Stimulated activated CD8-positive, alpha-beta memory T cell treated with anti-CD3 and anti-CD28 coated beads, Interleukin-12 subunit alpha, Interleukin-12 subunit beta, amount 100 ng/mL, for 4 hours (primary cell): ENCODE measurements at places on chromosomes 1 and 21.
A peak's percentile ranks its signal among the peaks of the same experiment; 100 is the strongest.

- no peak for DNase-seq
Observed at GRCh38 chr21:41228958-41229357, 61.0 kb downstream of the BACE2 start.

- DNase-seq = peak; percentile 13
Observed at GRCh38 chr1:8816831-8817411, 519 bp downstream of the RERE start.

- DNase-seq = peak; percentile 3
Observed at GRCh38 chr1:246971090-246971721, 36.7 kb downstream of the ZNF695 start.

DNA sequence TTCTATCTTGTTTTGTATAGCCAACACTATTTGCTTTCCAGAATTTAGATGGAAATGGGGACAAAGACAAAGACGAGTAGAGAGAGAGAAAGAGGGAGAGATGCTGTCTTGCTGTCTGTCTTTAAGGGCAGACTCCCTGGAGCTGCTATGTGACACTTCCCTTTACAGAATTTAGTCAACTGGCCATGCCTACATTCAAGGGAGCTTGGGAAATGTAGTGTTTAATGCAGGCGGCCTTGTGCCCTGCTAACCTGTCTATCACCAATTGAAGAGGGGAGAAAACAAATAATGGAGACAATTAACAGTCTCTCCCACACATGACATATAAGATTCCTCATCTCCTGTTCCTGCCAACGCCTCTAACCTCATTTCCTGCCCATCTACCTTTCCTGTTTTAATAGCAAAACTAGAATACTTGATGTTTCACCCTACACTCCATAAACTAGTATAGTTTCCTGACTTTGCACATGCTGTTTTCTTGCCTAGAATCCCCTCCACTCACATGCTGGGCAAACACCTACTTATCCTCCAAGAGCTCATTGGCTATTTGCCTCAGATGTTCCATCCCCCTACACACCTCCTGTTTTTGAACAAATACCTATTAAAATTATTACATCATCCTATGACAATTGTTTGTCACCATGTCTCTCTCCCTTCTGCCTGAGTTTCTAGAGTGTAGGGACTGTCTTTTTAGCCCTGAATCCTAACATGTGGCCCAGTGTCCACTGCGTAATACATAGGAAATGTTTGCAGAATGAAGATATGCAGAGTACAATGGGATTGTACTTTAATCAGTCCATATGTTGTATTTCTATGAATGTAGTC is 117.2 kb downstream of the SLC25A24 start:
- no peak for DNase-seq

GRCh38 chr1:200139661-200140250 is 112.2 kb downstream of the NR5A2 start:
- no peak for DNase-seq

- DNase-seq = no peak
Observed at GRCh38 chr1:235923466-235924021, 56.8 kb upstream of the LYST start.

GRCh38 chr21:37425001-37425400 is 58.4 kb downstream of the DYRK1A start:
- DNase-seq = no peak

DNA sequence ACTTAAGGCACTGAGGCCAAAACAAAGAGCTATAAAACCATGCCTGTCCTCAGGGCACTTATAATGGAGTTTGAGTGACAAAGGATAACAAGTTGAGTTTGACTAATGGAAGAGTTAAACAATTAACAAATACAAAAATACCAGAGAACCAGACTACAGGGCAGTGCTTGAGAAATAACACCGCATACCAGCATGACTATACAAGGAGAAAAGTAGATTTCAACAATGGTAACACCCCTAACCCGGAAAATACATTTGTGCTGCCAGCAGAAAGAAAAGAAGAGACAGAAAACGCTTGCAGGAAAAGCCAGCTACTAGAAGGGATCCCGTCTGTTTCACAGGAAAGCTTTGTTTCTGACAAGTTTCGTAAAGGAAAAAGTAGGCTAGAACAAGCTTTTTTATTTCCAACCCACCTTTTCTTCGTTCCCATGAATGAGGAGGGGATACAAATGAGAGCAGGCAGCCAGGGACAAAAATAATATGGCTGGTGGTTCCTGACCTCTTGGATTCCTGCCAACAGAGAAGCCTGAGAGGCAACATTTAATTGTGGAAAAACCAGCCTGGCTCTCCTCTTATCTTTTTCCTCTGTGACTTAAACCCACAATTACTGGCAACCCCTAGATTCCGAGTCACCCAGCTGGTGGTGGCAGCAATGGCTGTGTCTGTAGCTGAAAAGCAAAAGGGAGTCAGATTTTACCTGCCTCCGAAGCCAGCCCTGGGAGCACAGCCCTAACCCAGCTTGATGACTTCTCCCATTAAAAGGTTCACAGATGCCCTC is 56.5 kb downstream of the WLS start:
- no peak for DNase-seq

DNA sequence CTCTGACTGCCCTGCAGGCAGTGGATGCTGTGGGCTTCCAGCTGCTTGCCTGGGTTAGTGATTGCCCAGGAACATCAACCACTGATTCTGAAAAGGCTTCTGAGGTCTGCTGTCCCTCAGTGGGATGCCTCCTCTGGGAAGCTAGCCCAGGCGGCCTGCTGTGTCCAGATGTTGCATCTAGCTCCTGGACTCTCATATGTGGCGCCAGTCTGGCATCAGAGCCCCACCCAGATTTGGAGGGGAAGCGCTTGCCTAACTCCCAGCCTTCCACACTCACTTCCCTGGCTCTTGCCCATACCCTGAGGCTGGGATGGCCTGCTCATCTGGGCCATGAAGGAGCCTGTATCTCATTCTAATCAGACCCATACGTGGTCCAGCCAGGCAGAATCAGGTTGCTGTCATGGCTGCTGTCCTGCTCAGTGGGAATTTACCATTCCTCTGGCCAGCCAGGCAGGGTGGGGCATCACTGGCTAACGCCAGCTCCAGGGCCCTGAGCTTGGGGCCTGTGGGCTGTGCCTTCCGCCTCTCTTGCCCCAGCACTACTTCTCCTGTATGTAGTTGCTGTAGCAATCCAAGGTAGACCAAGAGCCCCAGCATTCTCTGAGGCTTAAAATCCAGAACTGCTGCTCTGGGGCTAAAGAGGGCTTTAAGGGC is 4.1 kb downstream of the CSF1 start:
- no peak for DNase-seq

- DNase-seq = peak; percentile 32
Observed at GRCh38 chr1:2554621-2555387, 1.4 kb upstream of the TNFRSF14 start.

- no peak for DNase-seq
Observed at GRCh38 chr1:44798481-44799365, 1.5 kb upstream of the PLK3 start.

- no peak for DNase-seq
Observed at GRCh38 chr1:75632350-75632949, 21.5 kb upstream of the SLC44A5 start.

- no peak for DNase-seq
Observed at GRCh38 chr1:150536836-150537731, 12.1 kb upstream of the ADAMTSL4 start.

DNA sequence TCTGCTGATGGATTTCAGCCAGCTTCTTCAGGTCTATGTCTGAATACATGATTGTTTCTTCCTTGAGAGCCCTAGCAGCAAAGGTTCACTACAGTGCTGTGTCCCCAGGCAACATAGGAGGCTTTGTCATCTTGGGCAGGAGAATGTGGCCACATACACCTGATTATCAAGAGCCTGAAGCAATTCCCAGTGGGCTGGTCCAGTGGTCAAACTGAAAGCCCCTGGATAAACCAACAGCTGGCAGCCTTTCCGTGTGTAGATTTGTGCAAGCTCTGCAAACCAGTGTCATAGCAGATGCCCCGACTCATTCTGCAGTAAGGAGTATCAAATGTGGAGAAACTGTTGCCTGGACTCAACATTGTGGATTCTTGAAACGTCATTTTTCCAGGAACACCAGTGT is 2.3 kb upstream of the GIPC2 start:
- no peak for DNase-seq

GRCh38 chr21:44790368-44790767 is 11.3 kb downstream of the UBE2G2 start:
- DNase-seq = no peak

DNA sequence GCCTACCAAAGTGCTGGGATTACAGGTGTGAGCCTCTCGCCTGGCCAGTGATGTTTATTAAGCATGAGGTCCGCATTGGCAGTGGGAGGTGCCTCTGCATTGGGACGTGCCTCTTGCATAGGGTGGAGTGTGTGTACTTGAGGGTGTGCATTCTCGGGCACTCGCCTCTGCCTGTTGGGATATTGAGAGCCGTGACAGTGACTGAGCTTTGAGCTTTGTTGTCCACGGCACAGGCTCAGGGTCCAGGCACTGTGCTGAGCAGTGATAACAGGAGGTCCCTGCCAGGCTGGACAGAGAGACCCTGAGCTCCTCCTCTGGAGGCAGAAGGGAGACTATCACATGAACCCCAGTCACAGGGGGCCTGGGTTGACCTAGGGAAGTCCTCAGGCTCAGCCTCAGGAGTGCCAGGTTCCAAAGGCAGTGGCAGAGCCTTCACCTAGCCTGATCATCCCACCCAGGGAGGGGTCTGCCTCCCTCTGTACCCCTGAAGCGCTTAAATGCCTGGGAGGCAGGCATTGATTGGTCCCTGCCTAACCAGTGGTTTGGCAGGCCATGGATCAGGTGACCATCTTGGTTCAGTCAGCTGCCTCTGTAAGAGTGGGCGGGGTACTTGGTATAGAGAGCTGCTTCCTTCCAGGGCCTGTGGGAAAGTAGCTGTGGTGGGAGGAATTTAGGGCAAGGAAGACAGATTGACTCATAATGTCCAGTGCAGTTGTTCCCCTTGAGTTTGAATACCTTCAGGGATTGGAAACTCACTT is 213.8 kb upstream of the TMEM51 start:
- DNase-seq = no peak

- DNase-seq = no peak
Observed at GRCh38 chr1:43204394-43204793, 32.3 kb downstream of the CFAP57 start.

DNA sequence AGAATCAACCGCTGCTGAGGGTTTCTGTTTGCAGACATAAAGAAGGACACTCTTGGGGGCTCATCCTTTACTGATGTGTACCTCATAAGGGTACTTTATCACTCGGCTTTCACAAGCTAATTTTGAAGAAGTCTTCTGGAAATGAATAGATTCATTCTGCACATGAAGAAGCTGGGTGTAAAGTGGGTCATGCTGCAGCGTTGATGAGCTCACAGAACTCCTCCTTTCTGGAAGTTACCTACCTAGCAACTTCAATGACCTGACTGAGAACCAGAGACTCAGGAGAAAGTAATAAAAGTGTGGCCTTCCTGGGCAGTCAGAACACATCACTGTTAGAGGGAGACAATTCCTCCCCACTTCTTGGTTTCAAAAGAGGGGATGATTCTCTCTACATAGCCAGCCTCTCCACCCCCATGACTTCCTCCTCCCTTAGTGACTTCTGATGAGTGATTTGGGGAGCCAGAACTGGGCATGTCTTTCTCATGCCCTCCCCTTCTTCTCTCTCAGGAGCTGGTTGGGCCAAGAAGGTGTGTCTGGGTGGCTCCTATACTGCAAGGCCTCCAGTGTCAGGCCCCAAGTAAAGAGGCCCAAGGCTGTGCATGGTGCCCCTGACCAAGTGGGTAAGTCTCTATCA is 27.0 kb downstream of the PCNX2 start:
- no peak for DNase-seq

- DNase-seq = no peak
Observed at GRCh38 chr1:22753481-22753971, 42.9 kb downstream of the EPHB2 start.

- no peak for DNase-seq
Observed at GRCh38 chr1:199202331-199202730, 563.5 kb downstream of the PTPRC start.

DNA sequence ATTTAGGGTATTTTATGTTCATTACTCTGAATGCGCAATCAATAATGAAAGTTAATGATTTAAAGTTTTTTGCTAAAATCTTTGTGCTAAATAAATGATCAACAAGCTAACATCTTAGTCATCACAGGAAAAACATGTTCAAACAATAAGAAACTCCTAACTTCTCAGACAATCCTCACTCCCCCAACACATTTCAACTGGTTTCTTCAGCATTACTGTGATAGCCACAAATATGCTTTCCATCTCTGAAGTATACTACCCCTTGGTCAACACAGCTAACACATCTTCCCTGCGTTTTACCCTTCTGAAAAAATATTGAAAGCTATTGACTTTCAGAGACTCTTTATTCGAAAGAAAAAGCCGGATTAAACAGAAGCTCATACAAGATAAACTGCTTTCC is 85.8 kb downstream of the ZNF644 start:
- DNase-seq = no peak

DNA sequence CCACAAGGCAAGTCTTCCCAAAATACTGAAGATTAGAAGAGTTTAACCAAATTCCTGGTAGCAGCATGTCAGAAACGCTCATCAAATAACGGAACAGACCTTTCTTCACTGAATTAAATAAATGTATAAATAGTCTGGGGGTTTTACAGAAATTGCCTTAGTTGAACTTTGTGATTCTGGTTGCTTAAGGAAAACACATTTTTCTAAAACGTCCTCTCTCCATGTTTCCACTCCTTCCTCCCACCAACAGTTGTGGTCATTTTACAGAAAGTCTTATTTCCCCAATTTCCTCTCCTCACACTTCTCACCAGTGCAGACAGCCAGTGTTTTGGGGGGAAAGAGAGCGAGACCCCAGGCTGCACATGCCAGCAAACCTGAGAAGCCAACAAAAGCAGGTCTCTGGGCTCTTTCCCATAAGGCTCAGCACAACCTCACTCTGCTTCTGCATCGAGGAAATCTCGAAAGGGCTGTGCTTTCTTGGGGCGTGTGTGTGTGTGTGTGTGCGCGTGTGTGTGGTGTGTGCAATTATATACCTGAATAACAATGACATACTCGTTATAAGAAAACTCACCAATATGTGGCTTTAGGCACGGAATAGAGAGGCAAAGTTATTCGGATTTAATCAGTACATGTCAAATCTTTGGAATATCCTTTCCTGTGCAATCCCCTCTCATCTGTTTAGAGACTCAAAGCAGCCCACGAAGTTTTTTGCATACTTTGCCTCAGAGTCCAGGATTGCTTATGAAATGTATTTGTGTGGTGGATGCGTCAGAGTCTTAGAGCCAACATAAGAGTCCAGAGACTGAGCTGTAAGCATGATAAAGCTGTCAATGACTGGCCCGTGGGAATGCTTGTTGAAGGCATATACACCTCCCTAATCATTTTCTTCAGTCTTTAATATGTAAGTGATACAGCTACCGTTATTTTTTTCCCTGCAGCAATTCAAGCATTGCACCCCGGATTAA is 2.0 kb downstream of the KCNJ15 start:
- no peak for DNase-seq
